ENCODE measurements at places on chromosomes 16 and 17.

DNA sequence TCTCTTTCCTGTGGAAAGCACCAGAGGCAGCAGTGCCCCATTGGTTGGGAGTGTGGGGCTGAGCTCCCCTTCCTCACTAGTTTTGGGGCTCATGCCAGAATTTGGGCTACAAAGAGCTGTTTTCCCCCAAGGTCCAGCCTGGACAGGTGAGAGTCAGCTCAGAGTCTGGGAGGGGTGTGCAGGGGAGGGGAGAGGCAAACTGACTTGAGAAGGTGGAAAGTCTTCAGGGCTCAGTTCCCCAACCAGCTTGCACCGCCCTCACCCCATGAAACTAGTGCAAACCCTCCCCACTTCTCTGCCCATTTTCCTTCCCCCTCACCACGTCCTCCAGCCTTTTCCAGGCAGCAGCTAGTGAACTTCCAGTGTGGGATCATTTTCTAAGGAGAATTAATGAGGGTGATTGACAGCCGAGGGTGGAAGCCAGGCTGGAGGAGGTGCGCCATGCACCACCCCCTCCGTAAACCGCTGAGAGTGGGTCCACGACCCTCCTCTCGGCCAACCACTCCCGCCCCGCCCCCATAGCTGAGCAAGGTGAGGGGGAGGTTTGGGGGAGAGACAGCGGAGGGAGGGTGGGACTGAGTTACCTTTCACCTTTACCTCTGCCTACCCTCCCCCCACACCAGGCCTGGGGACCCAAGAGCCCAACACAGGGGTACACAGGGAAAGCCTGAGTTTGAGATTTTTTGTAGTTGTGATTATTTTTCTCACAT, 6.2 kb upstream of the DLX4 start:
- no peak for DNase-seq

- no peak for DNase-seq
These were observed 3.8 kb downstream of the WFDC1 start for GRCh38 chr16:84298376-84298899.

DNA sequence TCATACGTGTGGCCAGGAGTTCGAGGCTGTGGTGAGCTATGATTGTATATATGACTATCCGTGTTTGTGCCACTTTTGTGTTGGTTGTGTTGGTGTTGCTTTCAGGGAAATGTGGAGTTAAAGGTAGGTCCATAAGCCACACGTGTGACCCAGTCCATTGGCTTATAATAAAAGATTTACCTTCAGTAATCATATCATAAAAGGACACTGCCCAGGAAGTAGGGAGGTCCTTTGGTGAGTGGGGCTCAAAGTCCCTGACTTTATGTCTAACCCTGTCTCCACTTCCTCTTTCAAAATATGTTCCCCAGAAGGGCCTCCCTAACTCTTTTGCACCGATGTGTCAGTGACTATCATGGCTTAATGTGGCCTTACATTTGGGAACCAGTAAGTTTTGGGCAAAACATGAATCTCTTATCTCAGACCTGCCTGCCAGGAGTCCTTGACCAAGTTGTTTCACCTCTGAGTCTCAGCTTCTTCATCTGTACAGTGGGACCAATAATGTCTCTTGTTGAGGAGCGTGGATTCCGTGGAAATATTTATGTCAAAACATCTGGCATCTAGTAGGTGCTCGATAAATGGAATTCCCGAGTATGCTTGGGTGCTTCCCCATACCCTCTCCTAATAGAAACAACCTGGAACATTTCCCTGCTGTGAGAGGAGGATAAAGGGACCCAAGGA, 4.8 kb downstream of the TNP2 start:
- no peak for DNase-seq

GRCh38 chr16:8972843-8973586, 9.3 kb upstream of the USP7 start:
- DNase-seq = no peak

DNA sequence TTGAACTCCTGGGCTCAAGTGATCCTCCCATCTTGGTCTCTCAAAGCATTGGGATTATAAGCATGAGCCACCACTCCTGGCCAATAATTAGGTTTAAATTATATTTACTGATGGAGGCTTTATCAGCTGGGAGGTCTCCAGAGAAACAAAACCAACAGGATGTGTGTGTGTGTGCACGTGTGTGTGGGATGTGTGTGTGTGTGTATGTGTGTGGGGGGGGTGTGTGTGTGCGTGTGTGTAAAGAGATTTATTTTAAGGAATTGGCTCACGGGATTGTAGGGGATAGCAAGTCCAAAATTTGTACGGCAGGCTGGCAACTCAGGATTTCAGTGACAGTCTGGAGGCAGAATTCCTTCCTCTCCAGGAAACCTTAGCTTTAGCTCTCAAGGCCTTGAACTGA, 4.6 kb downstream of the MMP25 start:
- DNase-seq = no peak

- no peak for DNase-seq
These were observed 247.5 kb upstream of the ELAC2 start for GRCh38 chr17:13265311-13265710.

DNA sequence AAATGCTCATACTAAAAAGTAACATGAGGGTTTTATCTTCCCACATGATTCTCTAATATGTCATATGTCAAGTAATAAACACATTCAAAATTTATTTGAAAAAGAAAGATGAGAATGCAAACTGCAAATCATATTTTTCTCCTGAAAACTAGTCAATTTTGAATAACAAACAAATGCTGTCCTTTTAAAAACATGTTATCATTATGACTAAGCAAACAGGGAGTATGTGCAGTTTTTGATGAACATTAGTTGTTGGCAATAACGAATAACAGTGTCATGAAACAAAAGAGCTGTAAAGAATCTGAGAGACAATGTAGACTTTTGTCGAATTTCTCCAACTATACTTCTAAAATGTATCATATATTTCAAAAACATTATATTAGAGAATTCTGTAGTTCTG, 34.8 kb downstream of the RPGRIP1L start:
- no peak for DNase-seq

GRCh38 chr16:49462362-49462988, 88.9 kb downstream of the C16orf78 start:
- no peak for DNase-seq

DNA sequence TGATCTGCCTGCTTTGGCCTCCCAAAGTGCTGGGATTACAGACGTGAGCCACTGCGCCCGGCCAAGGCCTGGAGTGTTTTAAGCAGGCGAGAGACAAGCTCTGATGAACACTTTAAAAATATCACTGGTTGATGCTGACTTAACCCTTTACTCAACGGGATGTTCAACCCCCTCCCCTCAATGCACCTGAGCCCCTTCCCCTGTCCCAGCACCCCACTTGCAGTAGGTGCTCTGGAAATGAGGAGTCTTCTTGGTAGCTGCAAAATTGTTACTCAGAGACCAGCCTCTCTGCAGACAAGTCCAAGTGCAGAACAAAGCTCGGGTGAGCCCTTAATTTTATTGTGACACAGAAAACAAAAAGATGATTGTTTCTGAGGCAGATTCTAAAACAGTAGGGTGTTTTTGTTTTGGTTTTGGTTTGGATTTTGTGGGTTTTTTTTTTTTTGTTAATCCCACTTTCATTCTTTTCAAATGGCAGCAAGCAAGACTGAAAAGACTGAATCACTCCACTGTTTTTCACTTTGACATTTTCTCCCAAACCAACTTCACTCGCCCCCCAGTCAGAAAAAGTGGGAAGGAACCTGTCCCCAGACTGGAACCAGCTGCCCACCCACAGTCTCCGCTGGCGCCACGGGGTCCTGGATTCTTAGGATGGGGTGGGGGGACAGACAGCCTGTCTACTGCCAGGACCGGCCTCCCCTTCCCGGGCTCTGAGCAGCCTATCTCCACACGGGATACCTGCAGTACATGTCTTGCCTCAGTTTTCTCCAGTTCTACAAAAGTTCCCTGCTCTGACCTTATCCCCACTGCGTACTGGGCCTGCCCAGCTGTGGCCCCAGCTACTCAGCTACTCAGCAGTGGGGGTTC, 5.2 kb upstream of the PLLP start:
- DNase-seq = no peak
